CD4-positive, alpha-beta T cell treated with Interleukin-17A for 1 hour (primary cell): ENCODE measurements at places on chromosomes 7 and 10.

- DNase-seq: peak; percentile 31
Measured at GRCh38 chr10:30373596-30374327, 24.7 kb upstream of the MTPAP start.

GRCh38 chr10:101833466-101833865 lies 10.1 kb downstream of the KCNIP2 start:
- DNase-seq: no peak

- DNase-seq: no peak
Measured at GRCh38 chr7:71770269-71770907, 638.4 kb downstream of the GALNT17 start.

- DNase-seq: no peak
Measured at GRCh38 chr10:91992031-91992430, 68.5 kb downstream of the BTAF1 start.

GRCh38 chr10:92074126-92074887 lies 150.7 kb downstream of the BTAF1 start:
- DNase-seq: no peak

GRCh38 chr10:132535065-132535651 lies 2.4 kb upstream of the INPP5A start:
- no peak for DNase-seq

- DNase-seq: no peak
Measured at GRCh38 chr7:157368955-157369354, 32.2 kb downstream of the DNAJB6 start.

DNA sequence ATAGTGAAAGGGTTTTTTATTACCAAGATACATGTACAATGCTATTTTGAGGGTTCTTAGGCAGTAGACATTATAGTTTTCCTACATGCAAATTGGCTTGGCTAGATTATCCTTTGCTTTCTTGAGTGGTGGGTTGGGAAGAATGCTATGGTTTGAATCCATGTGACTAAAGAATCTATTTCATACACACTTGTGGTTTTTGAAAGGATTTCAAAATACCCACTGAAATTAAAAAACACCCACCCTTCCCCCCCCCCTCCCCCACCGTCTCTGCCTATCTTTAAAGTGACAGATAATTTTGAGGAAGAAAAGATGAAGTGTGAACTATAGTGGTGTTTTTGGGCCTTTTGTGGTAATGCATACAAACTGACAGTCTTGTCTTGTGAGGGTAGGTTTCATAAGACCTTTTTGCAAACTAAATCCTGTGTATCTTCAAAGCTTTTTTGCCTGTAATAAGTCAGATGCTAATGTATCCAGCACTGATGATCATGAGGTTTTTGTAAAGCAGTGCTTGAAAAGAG lies 90.9 kb downstream of the TPST1 start:
- no peak for DNase-seq

DNA sequence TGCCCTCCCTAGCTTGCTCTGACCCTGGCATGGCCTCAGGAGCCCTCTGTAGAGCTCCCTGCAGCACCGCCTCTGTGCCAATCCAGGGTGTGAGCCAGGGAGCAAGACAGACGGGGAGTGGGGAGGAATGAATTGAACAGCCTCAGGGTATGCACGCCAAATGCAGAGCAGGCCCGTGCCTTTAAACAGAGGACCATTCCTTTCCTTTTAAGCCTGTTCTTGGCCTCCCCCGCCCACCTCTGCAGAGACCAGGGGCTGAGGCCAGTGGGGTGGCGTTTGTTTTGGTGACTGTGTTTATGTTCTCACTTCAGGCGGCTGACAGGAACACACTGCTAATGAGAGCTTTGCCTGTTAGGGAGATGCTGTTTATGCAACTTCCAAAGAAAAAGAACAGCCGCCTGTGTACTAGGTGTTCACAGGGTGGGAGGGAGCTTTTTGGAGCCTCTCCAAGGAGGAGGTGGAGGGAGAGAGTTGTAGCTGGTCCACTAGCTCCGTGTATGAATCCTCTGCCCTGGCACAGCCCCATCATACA lies 528.1 kb upstream of the DPP6 start:
- no peak for DNase-seq

DNA sequence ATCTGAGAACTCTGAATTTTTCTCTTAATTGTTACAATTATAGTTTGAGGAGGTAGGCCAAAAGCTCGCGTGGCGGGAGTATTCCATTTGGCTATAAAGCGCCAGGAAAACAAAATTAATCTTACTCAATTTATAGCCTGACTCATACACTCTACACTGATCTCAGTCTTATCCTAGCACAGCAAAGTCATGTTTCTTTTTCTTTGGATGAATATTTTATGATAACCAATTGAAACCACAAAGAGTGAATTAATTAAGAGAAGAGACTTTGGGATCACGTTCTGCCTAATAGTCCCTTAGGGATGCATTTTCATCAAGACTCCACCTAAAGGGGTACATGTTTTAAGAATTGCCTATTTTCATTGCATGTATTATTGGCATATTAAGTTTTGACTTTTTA lies 420.8 kb downstream of the HGF start:
- no peak for DNase-seq

GRCh38 chr7:32126843-32127242 lies 56.6 kb upstream of the PDE1C start:
- DNase-seq: no peak

DNA sequence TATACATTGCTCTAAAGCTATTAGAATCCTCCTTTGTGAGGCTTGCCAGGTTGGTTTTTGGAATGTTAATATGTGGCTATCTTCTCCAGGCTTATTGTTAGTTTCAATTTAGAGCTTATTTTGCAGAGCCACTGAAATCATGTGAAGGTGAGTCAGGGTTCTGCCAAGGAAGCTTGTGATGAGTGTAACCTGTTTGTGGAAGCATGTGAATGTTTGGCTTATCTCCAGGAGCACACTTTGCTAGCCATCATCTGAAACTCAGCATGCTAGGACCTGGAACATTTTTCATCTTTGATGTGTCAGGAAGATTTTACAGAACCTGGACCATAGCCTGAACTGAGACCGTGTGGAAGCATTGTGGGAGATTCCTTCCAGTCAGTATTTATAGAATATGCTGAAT lies 197.3 kb downstream of the PPP1R9A start:
- no peak for DNase-seq

GRCh38 chr7:42967391-42967790 lies 35.2 kb downstream of the MRPL32 start:
- no peak for DNase-seq

- DNase-seq: no peak
Measured at GRCh38 chr10:69574571-69574978, 1.4 kb upstream of the NEUROG3 start.

DNA sequence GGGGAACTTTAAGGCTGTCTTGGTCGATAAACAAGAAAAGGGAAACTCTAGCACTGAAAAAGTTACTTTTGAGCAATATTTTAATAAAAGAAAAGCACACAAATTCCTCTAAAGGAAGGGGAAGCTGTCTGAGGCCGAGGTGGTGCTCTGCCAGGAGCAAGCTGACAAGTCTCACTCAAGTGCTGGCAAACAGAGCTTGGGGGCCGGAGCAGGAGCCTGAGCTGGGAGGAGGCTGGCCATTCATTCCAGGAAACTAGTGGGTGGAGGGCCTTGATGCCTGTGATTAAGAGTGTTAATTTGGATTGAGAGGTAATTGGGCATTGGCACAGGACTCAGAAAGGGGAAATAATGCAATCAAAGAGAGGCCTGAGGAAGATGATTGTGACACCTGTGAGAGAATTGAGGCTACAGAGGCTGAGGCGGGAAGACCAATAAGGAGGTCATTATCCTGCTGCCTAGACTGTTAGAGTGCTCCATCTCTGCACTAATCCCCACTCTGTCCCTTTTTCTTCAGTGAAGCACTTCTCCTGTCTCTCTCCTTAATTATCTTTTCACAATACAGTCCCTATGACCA lies 154.9 kb upstream of the COL1A2 start:
- DNase-seq: no peak

GRCh38 chr10:11231285-11231684 lies 213.6 kb downstream of the CELF2 start:
- DNase-seq: no peak

DNA sequence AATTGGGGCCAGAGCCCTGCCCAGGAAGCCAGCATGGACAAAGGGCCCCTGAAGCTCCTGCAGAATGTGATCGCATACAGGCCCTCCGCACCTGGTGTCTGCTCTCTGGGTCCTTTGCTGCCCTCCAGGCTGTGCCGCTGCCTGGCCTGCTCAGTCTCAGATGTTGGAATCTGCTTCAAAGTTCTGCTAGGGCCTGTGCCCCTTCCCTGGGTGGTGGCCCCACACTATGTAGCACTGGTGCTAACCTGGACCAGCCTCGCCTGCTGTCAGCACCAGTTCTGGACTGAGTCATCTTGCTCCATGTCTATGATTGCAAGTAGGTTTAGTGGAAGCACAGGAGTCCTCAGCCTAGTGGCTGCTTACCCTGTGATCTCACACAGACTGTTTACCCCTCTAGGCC lies 6.3 kb downstream of the MAT1A start:
- DNase-seq: no peak

GRCh38 chr10:50561816-50562215 lies 61.9 kb downstream of the SGMS1 start:
- DNase-seq: peak; percentile 25

- no peak for DNase-seq
Measured at GRCh38 chr7:36475381-36475780, 85.7 kb downstream of the ANLN start.

DNA sequence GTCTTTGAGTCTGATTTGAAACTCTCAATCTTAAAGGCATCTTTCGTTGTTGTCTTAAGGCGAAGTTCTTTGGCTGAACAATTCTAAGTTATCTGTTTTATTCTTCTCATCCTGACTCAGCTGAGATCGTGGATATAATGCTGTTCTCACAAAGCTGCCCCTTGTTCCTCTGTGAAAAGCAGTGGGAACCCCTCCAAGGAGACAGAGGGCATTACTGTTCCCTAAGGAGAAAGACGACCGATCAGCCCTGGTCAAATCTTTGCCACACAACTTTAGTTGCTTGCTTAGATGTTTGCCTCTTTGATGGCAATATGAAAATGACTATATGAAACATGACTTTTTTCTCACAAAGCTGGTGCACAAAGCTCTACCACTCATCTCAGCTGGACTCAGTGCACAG lies 1016.7 kb downstream of the REEP3 start:
- no peak for DNase-seq

- no peak for DNase-seq
Measured at GRCh38 chr7:66747881-66748511, 7.5 kb downstream of the RABGEF1 start.

- no peak for DNase-seq
Measured at GRCh38 chr7:25995216-25995615, 156.8 kb upstream of the NFE2L3 start.

DNA sequence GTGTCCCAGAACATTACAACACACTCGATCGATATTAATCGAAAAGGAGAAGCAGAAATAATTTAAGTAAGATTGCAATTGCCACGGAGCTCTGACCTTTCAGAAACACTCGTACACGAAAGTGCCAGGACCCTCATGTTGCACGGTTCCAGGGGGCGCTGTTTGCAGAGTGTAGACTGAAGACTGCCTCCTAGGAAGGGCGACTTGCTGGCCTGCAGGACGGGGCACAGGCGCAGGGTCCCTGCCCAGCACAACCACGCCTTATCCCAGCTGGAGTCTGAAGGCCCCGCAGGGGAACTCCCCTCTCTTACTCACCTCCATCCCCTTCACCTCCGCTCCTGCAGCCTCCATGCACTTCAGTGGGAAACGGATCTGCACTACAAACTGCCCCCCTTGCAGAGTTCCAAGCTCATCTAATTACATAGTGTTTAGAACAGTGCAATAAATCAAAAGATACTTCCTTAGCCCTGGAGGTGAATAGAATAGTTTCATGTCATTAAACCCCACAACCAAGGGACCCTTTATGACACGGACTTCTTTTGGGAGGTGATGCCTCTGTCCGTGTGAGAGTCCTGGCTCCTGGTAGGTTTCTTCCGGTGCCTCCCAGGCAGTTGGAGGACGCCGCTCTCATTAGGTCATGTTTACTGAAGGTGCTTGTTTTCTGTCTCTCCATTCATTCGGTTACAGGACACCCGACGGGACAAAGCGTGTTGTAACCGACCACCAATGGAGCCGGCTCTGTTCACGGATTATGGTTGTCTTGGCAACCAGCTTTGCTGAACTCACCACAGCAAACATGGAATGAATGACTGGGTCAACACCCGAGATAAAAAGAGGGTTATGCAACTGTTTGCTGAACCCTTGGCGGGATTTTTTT lies 262.2 kb downstream of the BAMBI start:
- DNase-seq: no peak

DNA sequence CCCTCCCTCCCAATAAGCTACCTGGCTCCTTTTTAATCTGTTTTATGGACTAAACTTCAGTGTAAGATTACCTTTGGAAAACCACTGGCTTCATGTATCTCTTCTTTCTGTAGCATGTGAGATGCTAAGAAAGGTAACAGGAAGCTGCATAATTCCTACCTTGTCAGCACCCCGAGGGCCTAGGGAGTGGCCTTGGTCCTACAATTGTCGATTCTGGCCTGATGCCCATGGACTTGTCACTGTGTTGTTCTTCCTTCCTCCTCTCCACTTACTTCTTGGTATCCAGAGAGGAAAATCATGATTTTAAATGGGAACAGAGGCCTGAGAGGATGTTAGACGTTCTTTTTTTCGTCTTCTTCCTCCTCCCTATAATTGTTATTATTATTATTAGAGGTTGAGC lies 42.9 kb upstream of the PDZD8 start:
- no peak for DNase-seq

DNA sequence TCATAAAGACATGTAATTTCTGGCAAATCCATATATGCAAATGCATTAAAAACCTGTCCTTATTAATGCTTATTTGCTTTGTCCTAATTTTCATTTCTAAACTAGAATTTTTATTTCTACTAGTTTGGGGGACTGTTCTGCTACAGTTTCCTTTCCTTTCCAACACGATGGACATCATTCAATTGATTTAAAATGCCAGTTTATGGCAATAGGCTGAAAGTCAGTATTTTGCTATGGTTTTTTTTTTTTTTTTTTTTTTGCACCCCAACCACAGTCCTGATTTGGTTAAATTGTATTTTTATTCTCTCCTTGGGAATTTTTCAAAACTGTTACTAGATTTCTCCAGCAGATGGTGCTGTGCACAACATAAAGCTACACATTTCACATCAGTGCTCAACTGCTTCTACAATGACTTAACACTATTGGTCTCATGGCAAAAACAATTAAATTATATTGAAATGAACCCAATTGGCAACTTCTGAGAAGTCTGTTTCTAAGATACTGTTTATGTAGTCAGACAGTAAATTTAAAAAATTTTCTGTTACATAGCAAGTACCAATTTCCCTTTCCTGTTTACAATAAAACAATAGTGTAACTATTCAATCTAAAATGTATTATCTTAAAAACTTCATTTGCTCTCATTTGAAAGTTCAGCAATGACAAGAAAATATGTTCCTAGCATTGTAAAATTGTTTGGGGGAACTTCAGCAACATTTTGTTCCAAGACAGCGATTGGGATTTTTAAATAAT lies 193.8 kb upstream of the CCDC6 start:
- DNase-seq: peak; percentile 54

- DNase-seq: no peak
Measured at GRCh38 chr10:78717200-78717599, 351.6 kb upstream of the ZMIZ1 start.

GRCh38 chr7:102125127-102125596 lies 161.5 kb upstream of the SH2B2 start:
- no peak for DNase-seq

- no peak for DNase-seq
Measured at GRCh38 chr7:40658729-40659128, 523.9 kb downstream of the SUGCT start.
